ENCODE measurements at places on chromosomes 12 and 14.

DNA sequence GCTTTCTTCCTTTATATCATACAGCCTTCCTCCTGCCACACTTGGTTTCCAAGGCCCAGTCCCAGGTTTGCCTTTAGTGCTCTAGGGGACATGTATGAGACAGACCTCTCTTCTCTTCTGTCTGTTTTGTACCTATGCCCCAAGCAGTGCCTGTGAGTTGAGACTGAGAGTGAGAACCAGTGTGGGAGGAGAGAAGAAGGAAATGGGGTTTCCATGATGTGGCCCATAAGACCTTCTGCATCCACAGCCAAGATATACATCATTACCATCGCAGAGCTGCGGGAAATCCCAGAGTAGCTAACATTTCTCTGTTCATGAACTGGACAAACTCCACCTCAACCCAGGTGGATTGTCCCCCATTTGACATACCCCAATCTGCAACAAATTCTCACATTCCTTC, 2.8 kb downstream of the TESPA1 start:
- no peak for DNase-seq

GRCh38 chr14:55245657-55246268, 25.5 kb upstream of the FBXO34 start:
- no peak for DNase-seq

DNA sequence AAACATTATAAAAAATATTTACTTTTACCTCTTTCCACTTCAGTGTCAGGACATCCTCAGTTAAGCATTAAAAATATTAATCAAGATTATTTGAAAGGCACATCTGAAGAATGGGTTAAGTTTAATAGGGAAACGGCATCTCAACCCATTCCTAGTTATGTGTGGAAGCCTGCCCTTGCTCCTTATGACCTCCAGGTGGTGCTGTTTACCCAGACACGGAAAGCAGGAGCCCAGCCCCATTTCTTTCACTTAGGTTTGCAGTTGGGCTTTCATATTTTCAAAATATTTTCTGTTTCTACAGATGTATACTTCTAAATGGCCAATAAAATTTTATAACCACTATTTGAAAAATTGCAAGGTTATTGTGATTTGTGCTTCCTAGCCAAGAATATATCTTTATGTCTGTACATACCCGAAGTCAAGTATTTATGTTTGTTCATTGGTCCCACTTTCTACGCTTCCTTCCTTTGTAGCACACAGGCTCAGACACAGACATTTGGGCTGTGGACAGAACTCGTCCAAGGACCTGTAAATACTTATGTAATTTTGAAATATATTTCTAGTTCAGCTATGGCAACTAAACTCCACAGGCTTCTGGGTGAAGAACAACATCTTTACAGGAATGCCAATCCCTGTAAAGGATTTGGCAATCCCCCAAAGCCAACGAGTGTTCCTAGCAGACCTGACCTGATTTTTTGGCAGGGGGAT, 247.1 kb downstream of the AKAP6 start:
- peak; percentile 53 for DNase-seq

DNA sequence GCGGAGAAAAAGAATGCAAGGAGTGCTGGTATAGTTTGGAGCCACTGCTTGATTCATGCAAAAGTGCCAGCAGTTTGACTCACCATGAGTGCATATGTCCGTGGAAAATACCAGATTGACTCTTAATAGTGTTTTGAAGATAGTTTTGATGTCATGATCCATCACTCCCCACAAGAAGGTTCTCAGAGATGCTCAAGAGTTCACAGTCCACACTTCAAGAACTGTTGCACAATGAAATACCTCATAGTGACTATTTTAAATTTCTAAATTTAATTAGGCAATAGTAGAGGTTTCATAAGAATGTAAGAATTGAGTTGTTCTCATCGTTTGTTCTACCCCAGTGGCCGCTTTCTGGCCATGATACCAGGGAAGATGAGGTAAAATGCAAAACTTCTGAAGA, 286.6 kb upstream of the RGS6 start:
- DNase-seq = no peak
